CD4-positive, alpha-beta T cell treated with Interleukin-21 for 1 hour (primary cell): ENCODE measurements at places on chromosomes 7 and 10.

DNA sequence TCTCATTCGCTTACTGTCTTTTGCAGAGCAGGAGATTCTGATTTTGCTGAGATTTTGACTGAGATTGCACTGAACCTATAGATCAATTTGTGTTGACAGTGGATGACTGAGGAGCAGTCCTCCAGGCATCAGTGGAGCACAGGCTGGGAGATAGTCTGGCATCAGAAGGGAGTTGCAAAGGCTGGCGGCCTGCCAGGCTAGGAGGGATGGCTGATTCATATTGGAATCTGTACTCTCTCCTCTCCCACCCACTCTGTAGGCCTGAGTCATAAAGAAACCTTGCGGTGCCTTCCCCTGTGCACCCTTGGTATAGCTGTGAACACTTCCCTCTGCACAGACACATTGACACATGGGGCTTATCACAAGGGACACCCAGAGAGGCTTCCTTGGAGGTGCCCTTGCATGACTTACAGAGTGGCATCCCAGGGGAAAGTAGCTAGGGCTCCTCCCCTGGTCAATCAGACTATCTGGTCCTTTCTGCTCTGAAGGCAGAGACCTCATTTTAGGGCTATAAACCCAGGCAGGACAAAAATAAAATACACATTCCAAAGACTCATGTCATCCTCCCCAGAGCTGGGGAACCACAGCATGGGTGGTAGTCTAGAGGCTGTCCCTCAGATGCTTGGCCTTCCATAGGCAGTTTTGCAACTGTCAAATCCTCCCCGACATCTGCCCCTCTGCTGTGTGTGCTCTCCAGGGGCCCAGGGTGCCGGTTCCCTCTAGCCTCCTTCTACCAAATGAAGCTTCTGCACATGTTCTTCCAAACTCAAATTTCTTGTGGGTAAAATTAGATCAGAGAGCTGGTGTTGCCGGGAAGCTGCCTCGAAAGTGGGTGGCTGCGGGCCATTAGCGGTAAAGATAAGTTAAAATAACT lies 37.4 kb upstream of the EEPD1 start:
- peak; percentile 13 for DNase-seq

DNA sequence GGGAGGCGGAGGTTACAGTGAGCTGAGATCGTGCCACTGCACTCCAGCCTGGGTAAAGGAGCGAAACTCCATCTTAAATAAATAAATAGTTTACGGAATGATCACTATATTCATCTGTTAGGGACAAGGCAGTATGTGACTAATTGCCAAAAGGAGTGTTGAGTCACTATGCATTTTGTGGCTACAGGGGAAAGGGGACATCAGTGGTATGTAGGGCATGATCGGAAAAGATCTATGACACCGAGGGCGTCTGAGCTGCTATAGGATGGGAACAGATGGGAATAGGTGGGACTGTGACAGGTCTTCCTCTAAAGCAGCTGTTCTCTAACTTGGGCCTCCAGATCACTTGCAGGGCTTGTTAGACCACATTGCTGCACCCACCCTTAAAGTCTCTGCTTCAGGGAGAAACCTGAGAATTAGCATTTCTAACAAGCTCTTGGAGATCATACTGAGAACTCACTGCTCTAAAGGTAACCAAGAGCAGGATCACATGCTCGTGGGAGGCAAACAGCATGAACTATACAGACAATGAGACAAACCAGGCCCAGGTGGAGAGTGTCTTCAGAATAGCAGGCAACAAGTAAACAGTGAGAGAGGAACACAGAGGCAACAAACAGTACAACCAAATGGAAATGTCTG lies 65.1 kb upstream of the ITGA8 start:
- DNase-seq = no peak

- no peak for DNase-seq
Observed at GRCh38 chr7:100957832-100958421, 8.6 kb downstream of the MUC3A start.

GRCh38 chr7:50189371-50189770 lies 96.3 kb upstream of the ZPBP start:
- no peak for DNase-seq

- no peak for DNase-seq
Observed at GRCh38 chr10:34343764-34344163, 471.3 kb downstream of the PARD3 start.

GRCh38 chr7:133517766-133518165 lies 264.9 kb downstream of the EXOC4 start:
- DNase-seq = no peak

DNA sequence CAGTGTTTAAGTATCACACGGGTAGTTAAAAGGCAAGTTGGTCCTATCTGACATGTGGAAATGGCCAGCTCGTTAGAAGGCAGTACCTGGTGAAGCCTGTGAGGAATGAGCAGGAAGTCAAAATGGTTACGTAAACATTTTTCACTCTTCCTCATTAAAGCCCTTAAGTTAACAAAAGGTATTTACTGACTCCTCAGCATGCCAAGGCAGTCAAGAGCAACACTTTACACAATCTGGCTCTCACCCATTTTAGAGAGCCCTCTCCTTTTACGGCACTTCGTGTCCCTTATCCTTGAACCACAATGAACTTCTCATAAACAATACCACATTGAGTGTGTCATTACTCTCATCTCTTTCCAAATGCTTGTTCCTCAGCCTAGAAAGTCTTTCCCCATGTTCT lies 11.0 kb upstream of the RSBN1L start:
- DNase-seq = no peak

DNA sequence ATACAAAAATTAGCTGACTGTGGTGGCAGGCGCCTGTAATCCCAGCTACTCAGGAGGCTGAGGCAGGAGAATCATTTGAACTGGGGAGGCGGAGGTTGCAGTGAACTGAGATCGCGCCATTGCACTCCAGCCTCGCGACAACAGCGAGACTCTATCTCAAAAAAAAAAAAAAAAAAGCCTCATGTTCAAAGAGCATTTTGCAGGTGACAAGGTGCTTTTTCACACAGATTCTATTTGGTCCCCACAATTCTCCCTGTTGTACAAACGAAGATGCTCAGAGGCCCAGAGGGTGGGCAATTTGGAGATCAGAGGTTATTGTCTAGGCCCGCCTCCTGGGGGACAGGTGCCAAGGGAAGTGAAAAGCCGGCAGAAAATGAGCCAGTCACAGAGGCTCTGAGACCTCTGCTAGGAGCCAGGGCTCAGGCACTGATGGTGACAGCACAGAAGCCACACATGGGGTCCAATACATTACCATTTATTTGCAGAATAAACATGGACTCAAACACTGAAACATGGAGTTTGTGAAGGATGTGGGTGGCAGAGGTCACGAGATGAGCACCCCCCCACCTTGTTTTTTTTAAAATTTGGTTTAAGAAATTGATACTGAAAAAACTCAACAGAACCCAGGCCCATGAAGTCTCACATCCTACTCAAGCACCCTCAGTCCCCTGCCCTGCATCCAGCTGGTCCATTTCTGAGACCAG lies 882 bp upstream of the GAL3ST4 start:
- no peak for DNase-seq

- DNase-seq = no peak
Observed at GRCh38 chr7:69272101-69272500, 326.2 kb upstream of the AUTS2 start.

- DNase-seq = no peak
Observed at GRCh38 chr7:135744938-135745702, 3.5 kb downstream of the FAM180A start.

GRCh38 chr10:78516756-78517155 lies 483.1 kb downstream of the RPS24 start:
- no peak for DNase-seq

DNA sequence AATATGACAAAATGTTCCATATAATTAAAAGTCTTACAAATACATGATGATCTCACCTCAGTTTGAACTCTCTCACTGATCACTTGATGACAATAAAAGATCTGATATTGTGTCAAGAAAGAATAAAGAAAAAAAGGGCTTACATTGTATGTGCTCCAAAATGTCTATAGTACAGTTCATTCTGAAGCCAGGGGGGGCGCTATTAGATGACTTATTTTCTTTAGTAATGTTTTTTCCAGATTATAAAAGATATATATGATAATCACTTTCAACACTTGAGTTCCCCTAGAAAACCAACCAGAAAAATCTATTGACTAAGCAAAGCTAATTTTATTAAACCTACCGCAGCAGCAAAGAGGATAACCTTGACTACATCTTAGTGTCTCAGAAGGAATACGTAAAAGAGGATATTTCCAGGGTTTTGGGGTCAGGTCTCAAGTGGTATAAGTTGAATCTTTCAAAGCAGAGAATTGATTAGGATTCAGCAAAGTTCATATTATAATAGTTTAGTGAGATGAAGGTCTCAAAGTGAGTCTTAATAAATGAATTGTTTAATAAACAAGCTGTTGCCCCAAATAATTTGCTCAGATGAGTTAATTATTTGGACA lies 55.8 kb downstream of the PTN start:
- no peak for DNase-seq

- DNase-seq = no peak
Observed at GRCh38 chr7:79291498-79291865, 162.0 kb downstream of the MAGI2 start.

DNA sequence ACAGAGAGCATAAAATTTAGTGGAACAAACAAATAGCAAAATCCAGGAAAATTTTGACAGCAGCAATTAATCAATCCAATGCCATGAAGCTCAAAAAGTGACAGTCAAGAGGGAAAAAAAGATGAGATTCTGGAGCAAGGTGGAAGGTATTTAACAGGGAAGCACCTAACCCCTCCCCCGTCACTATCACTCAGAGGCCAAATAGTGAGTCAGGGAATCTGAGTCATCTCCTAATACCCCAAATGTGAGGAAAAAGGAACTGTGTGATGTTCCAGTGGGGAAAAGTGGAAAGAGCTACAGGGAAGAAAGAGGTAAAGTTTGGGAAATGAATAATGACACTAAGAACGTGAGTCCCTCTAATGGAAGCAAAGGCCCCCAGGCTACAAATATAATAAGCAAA lies 113.2 kb upstream of the PHF14 start:
- no peak for DNase-seq

DNA sequence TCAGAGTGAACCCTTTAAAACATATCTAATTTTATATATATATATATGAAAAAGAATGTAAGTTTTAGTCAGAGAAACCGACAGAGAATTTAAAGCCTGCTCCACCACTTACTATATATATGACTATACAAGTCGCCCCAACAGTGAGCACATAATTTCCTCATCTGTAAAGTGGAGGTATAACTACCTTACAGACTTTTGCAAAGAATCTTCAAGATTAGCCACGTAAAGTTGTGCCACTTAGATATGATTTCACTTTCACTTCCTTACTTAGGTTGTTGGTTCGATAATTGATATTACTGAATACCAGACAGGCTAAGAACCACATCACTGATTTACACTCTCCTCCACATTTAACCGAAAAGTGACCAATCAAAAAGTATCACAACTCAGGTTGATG lies 94.7 kb downstream of the PDE1C start:
- no peak for DNase-seq

- DNase-seq = no peak
Observed at GRCh38 chr10:6191569-6191968, 11.2 kb upstream of the PFKFB3 start.

DNA sequence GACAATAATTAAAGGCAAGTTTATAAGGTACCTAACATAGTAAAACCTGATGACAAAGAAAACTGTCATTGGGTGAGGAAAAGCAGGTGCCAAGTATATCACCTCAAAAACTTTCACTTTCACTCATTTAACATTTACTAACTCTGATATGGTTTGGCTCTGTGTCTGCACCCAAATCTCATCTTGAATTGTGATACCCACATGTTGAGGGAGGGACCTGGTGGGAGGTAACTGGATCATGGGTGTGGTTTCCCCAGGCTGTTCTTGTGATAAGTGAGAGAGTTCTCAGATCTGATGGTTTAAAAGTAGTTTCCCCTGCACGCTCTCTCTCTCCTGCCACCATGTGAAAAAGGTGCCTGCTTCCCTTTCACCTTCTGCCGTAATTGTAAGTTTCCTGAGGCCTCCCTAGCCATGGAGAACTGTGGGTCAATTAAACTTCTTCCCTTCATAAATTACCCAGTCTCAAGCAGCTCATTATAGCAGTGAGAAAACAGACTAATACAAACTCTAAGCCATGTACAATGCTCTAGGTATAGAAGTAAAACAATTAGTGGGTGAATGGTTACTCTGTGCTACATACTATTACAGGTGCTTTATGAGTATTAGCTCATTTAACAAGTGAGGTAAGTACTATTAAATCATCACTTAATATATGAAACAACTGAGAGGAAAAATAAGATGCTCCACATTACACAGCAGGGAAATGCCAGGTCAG lies 199.0 kb downstream of the CHCHD3 start:
- DNase-seq = peak; percentile 39

DNA sequence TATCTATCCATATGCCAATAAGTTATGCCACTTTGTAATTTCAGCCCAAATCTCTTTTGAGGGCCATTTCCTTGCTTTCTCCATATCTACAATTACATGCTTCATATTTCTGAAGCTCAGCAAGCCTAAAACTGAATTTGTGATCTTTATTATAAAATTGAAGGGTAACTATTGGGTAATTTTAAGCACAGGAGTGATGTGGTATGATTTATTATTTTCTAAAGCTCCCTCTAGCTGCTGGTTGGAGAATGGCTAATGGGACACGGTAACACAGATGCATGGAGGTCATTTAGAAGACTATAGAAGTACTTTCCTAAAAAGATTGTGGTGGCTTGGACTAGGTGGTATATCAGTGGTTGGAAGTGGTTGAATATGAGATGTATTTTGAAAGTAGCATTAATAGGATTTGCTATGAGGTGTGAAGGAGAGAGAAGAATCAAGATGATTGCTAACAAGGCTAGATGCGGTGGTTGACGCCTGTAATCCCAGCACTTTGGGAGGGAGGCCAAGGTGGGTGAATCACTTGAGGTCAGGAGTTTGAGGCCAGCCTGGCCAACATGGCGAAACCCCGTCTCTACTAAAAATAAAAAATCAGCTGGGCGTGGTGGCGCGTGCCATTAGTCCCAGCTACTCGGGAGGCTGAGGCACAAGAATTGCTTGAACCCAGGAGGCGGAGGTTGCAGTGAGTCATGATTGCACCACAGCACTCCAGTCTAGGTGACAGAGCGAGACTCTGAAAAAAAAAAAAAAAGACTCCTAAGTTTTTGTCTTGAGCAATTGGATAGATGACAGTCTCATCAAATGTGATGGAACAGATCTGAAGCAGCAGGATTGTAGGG lies 13.9 kb downstream of the KLHDC10 start:
- DNase-seq = peak; percentile 23

DNA sequence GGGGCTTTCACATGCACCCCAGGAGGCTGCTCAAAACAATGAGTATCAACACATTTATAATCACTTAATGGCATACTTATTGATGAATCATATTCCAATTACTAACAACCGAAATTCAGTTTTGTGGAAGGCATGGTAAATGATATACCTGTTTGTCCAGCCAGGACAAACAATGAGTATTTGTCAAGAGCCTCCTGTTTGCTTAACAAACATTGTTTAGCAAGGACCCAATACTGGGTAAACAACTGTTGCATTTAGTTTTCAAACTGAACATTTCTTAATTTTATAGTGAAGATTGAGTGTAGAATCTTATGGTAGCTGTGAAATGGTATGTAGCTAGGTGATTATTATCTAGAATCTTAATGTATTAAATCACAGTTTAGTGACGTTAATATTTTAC lies 473.7 kb downstream of the ATRNL1 start:
- no peak for DNase-seq
